Foreskin keratinocyte (primary cell): ENCODE measurements at places on chromosomes 5 and 9. TPM values are rescaled to one million over a fixed set of nuclear protein-coding genes. Genes with fewer than 3 reads are reported as not detected.
A peak's percentile ranks its signal among the peaks of the same experiment; 100 is the strongest.

GRCh38 chr5:36236801-36237200, 4.9 kb downstream of the NADK2 start:
- no peak for DNase-seq

DNA sequence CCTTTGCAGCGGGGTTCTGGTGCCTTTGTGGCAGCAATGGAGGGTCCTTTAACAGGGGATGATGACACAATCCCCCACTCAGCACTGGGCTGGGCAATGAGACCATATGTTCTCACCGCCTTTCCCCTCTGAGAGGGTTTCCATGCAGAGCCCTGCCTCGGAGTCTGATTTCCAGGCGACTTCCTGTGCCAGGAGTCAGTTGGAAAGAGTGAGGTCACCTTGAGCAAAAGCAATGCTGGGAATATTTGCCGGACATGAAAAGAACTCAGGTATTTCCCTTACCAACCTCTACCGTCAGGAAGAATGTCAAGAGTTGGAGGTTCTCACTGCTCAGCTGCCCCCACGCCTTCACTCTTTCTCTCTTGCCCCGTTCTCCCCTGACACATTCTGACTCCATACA, 284.2 kb upstream of the IRX1 start:
- peak; percentile 78 for DNase-seq

- no peak for DNase-seq
These were observed 36.6 kb upstream of the ARSB start for GRCh38 chr5:79021753-79022152.

DNA sequence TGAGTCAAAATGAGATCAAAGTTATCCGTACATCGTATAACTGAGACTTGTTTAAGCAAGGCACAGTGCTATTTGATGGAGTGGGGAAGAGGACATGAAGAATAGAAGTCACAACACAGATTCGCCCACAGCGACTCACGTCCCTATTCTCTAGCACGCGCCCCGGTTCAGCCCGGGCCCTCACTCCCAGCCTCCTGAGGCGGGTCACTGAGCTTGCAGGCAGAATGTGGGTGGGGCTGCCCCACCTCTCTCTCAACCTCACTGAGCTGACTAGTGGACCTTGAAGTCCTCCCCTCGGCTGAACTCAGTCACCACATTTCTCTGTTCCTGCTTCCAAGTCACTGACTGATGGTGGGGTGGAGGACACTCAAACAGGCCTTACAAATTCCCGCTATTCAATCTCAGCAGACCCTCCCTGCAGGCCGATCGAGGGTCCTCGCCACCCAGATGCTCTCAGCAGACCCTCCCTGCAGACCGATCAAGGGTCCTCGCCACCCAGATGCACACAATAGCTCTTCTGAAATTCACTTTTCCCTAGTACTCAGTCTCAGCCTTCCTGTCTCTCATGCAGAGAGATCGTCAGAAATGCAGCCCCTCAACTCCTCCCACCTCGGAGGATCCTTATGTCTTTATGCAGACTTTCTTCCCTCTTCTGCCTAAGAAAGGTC, 12.9 kb downstream of the GLDC start:
- DNase-seq = no peak

Gene C9orf57
- not detected in 2 replicates for total RNA-seq

Gene PRR7
- total RNA-seq = 2.4 and 3.0 TPM in 2 replicates

Gene BARHL1
- total RNA-seq = not detected in 2 replicates

Gene IL5
- not detected in 2 replicates for total RNA-seq

Gene ZNF366
- total RNA-seq = not detected in 2 replicates

Gene OBP2A
- not detected in 2 replicates for total RNA-seq
